Esophagus squamous epithelium (tissue), 5 donors: ENCODE measurements at places on chromosomes 3 and 15.

- DNase-seq: no peak
These were observed 52.6 kb downstream of the POMGNT2 start for GRCh38 chr3:43053291-43053690.

DNA sequence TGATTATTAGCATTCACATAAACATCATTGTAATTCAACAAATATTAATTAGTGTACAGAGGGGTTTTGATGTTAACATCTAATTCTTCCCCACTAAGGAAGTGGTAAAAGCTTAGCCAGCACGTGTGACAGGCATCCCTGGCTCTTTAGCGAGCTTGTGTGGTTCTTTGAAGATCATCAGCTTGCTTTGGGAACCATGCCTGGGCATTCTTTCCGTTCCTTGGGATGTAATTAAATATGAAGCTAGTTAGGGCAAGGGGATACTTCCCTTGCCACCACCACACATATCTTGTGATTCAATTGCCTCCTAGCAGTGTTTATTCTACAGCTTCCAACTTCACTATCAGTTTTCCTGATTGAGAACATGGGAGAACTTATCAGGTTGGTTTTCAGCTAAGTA is 246.5 kb downstream of the MYRIP start:
- no peak for DNase-seq

DNA sequence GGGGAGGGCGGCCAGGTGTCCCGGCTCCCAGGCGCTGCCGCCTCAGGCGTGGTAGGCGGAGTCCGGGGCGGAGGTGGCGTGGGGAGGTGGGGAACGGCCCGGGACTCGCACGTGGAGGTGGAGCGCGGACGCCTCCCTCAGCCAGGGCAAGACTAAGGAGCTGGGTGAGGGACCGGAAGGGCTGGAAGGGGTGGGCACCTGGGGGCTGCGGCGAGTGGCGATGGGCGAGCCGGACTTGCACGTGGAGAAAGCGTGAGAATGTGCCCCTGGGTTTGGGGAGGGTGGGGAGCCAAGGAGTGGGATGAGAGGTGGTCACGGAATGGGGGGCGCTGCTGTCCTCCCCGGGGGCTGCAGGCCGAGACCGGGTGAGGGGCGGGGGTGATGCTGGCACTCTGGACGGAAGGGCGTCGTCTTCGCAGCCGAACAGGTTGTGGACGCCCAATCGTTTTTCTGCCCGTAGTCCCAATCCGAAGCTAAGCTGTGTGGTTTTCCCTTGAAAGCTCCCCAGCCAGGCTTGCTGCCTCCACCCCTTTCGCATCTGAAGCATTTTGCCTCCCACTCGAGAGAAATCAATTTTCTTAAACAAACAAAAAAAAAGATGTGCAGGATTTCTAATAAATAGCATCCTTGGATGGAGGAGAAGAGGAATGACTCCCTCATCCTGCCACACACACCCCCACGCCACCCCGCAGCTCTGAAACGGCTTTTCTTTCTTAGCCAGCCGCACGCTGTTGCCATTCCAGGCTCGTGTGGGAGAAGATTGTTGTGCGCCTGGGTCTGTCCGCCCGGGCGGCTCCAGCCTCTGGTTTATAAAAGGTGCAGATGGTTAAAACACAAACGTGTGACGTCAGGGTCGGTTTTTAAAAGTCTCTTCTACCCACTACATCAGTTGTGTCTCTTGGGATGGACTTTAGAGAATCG is 62.5 kb upstream of the ANKRD28 start:
- DNase-seq: peak; percentile 16

DNA sequence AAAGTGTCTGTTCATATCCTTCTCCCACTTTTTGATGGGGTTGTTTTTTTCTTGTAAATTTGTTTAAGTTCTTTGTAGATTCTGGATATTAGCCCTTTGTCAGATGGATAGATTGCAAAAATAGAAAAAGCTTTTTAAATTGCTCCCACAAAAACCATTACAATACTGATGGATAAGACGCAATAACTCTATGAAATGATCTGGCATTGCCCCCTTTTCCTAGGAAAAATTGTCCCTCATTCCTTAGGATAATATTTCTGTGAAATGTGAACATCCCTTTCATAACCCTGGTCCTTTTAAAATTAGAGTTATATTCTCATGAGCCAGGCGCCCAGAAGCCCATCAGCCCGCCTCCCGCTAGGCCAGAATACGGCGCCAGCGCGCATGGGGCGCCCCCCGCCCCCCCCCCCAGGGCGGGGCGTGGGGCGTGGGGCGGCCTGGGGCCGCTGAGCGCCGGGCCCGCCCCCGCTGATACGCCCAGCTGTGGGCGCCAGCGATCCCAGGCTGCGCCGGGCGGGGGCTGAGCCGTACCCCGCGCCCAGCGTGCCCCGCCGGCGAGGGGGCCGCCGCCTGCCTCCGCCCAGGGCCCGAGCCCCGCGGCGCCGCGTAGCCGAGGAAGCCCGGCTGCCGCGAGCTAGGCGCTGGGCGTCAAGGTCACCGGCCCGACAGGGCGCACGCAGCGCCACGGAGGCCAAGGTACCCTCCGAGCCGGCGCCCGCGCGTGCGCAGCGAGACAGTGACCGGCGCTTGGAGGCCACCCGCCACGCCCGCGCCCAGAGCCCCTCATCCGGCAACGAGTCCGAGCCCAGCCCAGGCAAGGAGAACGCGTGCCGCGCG is 11.1 kb upstream of the ROPN1B start:
- no peak for DNase-seq

DNA sequence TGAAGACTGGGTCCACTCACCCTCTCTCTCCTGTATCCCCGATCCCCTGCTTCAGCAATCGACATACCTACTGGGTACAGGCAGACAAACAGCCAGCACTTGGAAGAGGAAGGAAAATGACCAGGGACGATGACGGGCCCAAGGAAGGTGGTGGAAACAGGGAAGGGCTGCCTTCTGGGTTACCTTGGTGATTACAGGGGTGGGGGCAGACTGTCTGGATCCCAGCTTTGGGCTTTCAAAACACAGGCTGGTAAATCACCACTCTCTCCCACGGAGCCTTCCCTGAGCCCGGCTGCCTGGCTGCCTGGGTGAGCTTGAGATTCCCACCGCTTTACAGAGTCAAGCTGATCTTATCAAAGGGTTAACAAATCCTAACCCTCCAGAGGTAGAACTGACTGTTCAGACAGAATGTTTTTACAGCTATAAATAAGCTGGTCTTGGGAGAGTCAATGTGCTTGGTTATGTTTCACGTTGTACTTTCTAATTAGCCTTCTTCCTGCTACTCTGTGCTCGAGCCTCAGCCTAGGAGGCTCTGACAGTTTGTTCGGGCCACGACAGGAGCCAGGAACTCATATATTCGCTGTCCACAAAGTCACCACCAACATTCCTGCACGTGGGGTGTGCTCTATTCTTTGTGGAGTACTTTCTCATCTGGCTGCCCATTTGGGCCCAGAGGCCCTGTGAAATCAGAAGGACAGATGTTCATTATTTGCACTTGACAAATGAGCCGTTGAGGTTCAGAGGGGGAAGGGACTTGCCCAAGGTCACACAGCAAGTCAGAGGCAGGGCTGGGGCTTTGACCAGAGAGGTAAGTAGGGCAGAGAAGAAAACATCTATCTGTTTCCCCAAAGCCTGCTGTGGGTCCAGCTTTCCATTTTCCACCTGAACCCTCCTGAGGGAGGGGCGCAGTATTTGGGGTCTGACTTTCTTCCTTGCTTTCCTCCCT is 63.5 kb downstream of the FEM1B start:
- no peak for DNase-seq

DNA sequence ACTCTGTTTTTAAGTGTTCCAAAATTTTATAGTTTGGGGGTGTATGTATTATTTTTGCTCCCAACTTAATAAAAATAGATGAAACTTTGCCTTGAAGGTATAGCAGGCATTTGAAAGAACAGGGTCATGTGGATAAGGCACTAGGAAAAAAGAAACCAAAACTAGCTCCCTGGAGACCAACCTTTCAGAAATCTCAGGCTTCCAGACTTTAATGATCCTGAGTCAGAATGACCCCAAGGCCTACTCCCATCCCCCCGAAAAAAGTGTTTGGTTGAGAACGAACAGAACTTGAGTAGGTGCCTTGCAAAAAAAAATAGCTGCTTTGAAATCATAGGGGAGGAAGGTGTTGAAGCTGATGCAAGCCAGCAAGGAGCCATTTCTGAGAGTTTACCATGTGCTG is 309.5 kb downstream of the THSD4 start:
- no peak for DNase-seq

DNA sequence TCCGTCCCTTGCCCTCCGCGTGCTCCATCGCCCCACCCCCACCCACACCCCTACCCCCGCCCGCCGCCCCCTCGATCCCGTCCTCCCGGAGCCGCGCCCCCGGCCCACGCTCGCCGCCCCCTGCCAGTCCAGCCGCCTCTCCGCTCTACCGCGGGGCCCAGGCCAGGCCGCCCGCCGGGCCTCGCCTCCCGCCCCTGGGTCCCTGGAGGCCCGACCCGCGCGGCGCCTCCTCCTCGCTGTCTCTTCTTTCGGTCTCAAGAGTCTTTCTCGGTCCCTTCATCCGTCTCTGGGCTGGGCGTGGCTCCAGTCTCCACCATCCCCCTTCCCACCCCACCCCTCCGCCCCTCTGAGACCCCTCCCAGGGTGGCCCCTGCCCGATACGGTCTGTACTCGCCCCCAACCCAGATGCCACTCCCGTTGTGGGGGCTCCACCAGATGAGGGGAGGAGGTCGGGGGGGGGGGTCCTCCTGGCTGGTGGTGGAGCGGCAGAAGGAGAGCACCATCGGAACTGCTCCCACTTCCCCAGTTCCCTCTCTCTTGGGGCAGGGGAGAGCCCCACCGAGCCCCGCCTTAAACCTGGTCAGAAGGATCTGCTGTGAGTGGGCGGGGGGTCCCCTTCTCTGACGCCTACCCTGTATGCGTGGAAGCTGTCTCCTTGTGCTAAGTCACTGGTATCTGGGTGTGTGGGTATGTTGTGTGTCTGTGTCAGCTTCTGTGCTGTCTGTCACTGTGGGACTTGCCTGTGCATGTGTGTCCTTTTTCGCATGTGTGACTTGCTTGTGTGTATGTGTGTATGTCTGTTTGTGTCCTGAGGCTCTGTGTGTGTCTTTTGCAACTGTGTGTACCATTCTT is 1.0 kb downstream of the PRKCD start:
- DNase-seq: no peak

DNA sequence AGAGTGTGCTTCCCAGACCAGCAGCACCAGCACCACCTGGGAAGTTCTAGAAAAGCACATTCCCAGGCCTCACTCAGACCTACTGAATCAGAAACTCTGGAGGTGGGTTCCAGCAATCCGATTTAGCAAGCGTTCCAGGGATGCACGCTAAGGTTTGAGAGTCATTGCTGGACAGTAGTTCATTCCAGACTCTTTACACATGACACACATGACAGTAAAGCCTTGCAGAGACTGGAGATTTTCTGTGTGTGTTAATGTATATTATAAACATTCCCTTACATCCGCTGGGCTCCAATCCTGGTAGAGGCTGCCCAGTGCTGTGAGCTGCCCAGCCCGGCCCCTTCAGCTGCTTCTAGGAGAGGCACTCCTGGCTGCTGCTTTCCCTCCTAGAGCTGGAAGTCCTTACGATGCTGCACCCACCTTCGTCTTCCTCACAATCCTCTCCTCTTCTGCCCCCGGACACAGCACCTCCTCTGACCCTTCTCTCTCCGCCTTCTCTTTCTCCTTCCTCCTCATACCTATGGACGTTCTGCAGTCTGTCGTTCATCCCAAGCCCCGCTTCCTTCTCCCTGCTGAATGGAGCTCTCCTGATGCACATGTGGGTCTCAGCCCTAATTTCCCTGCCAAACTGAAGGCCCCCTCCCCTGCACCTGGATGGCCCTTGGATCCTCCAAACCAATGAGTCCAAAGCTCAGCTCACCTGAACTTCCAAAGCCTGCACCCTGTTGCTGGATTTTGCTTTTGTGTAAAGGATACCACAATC is 44.4 kb downstream of the ITGA11 start:
- DNase-seq: no peak

DNA sequence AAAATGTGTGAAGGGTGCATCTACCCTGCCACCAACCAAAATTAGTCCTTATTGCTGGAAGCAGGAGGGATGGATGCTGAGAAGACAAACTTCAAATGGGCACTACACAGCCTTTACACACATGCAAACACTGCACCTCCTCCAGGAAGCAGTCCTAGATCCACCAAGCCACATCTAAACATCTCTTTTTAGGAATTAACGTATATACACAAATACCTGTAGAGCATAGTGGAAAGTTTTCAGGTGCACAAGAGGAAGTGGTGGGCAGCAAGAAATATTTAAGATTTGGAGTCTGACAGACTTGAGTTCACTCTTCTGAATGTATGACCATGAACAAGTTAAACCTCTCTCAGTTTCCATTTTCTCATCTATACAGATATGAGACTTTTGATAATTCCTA is 456.6 kb upstream of the PROK2 start:
- no peak for DNase-seq

DNA sequence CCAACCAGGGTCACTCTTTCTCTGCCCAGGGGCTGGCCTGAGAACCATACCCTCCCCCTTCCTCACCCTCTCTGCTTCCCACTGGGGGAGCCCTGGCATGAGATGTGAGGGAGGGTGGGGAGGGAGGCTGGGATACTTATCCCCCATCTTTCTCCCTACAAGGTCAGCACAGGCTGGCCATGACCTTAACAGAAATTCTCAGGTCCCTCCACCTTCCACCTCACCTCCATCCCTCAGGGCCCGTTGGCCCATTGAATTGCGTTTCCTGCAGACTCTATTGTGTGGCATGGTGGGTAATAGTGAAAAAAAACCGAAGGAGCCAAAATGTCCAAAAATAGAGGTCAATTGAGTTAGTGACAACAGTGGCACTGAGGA is 159.5 kb downstream of the OR4M2 start:
- DNase-seq: no peak

GRCh38 chr15:80803580-80804525 is 24.7 kb downstream of the CEMIP start:
- no peak for DNase-seq

GRCh38 chr3:128910006-128910405 is 30.6 kb downstream of the ACAD9 start:
- no peak for DNase-seq

DNA sequence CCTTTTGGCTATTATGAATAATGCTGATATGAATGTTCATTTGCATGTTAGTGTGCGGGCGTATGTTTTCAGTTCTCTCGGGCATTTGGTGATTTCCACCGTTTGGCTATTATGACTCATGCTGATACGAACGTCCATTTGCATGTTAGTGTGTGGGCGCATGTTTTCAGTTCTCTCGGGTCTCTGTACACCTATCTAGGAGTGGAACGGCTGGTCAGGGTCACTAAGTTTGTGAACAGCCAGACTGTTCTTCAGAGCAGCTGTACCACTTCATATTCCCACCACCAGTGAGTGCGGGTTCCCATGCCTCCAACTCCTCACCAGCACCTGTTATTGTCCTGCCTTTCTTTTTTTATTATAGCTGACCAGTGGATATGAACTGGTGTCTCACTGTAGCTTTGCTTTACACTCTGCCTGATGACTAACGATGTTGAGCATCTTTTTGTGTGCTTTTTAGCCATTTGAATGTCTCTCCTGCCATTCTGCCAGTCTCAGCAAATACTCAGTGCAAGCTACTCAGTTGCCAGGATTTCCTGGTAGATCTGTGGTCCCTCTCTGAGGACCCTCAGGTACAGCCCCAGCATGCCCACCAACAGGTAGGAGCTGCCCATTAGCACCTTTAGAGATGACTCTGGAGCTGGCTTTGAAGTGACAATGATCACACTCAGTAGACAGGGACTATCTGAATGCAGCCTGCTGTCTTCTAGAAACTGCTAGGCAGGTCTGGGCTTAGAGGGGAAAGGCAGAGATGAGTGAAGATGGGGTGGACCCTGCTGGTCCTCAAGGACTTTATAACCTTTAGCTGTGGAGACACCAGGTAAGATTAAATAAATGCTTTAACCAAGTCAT is 141.1 kb downstream of the XXYLT1 start:
- DNase-seq: no peak
